ENCODE measurements at places on chromosomes 1 and 21.

DNA sequence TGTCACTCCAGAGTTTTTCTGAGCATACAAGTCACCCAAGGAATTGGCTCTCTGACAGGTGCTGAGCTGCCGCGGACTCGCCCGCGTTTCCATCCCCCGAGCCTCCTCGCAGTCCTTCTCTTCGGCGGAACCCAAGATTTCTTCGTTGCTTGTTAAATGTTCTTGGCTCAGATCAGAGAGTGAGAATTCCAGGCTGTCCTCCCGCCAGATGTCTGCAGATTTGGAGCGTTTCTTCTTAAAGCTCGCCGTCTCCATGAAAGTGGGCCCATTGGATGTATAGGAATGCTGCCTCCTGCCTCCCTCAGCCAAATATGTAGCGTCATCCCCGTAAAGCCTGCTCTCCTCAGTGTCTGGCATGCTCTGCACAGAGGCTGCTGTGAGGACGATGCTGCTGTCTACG lies 77.8 kb downstream of the TIAM1 start:
- no peak for DNase-seq

DNA sequence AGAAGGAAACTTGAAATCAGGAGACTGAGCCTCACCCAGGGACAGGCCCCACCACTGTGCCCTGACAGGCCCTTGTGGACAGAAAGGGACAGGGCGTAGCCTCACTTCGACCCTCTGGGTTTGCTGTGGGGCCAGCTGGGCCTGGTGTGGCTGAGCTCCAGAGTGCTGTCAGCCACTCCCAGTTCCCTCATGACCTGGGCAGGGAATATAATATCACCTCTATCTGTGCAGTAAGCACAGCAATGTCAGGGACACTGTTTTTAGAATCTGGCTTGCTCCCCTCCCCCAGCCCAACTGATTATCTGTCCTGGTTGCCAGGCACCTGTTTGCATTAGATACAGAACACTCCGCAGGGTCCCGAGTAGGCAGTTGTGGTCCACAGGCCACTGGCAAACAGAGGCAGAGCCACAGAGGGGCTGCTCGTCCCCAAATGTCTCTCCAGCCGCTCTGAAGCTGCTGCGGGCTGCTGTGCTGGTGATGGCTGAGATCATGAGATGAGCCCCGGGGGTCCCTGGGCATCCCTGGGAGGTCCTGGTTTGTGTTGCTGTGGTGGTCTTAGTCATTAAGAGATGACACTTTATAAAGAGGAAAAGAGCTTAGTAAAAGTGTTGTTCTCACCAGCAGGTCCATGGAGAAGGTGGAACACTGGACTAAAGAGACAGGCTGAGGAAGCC lies 51.6 kb downstream of the ETS2 start:
- no peak for DNase-seq

GRCh38 chr21:42672699-42673458 lies 19.5 kb downstream of the PDE9A start:
- peak; percentile 95 for DNase-seq

GRCh38 chr21:44930543-44930981 lies 9.3 kb upstream of the SLX9 start:
- DNase-seq = no peak

DNA sequence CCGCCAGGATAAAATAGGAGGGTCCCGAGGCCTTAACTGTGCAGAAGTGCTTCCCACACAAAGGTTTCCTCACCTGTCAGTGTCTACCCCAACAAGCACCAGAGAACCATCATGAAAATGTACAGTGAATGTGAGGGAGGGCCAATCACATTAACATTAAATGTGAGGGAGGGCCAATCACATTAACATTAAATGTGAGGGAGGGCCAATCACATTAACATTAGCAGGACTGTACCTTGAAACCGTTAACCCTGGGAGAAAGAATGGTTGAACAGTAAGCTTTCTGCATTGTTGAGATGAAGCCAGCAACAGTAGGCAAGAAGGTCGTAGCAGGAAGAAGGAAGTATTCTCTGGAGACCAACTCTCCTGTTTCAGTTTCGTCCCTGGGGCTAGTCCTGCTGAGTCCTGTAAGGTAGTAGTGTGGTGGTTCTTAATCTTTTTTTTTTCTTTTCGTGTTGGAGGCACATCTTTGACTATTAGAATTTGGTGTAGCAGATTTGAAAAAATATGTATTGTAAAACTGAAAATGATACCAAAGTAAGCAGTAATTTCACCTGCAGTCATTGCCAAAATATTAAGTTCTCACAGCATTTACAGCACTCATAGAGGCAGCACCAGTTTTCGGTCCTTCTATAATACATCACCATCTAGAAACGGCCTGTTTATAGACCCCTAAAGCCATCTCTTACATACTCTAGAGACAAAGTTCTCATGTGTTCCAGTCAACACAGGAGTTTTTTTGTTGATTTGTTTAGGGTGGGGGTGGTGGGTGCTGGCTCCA lies 98.6 kb upstream of the PPP2R5A start:
- no peak for DNase-seq

Measured in iris pigment epithelial cell (primary cell).